Cerebellar nuclear complex (tissue), 1 donor: ENCODE measurements at places on chromosomes 1 and 21.

DNA sequence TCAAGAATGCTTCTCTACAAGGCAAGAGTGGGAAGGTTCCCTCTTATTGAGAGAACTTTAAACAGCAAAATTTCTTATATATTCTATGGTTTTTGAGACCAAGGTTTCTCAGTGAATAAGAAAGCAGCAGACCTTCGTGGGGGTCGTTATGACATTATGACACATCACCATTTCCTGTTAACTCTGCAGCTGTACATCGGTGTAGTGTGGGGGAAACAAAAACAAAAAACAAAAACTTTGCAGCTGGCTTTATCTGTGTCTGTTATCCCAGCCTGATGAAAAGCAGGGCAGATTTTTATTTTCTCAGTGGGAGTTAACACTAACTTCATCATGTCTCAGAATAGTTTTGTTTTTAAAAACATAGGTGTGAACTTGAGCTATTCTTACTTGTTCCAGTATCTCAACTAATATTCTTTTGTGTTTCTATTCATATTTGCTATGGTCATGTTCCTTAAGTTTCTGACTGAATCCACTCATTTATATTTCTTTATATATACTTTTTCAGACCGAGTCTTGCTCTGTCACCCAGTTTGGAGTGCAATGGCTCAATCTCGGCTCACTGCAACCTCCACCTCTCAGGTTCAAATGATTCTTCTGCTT, 2.1 kb downstream of the SDE2 start:
- DNase-seq = no peak

GRCh38 chr1:89589515-89589914, 43.4 kb upstream of the LRRC8C start:
- DNase-seq = no peak

DNA sequence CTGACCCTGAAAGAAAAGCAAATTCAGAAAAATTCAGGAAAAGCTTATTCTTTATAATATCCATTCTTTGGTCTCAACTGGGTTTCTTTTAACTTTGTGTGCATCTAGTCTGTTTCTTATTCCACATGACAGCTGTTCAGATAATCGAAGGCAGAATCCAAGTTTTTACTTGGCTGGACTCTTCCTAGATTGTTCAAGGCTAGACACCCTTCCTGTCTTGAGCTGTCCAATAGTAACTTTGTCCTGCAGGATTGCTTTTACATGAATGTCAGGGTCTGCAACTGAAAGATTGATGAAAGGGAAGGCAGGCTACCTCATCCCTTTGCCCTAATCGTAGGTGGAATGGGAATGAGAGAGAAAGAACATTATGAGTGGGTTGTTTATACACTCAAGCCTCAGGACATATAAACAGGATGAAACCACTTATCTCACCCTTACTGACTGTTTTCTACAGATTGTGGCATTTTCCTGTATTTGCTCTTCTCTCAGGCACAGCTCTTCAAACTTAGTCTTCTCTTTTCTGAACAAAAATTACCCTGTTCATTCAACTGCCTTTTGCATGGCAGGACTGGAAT, 76.9 kb downstream of the LEPR start:
- no peak for DNase-seq

DNA sequence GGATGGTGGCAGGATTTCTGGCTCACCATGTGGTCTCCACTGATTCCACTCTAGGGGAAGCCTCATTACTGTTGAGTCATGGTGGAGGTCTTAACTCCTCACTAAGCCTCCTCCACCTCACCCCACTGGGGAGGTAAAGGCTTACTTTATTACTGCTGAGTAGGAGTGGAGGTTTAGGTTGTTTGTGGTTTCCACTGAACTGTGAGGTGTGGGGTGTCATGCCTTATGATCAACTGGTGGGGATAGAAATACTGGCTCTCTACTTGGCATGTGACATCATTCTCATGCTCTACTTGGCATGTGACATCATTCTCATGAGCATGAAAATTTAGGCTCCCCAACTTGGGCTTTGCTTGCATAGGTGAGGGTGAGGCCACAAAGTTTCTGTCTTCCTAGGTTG, 35.6 kb downstream of the COL6A1 start:
- DNase-seq = no peak

- DNase-seq = no peak
These were observed 24.6 kb downstream of the TNFRSF1B start for GRCh38 chr1:12191242-12192032.

DNA sequence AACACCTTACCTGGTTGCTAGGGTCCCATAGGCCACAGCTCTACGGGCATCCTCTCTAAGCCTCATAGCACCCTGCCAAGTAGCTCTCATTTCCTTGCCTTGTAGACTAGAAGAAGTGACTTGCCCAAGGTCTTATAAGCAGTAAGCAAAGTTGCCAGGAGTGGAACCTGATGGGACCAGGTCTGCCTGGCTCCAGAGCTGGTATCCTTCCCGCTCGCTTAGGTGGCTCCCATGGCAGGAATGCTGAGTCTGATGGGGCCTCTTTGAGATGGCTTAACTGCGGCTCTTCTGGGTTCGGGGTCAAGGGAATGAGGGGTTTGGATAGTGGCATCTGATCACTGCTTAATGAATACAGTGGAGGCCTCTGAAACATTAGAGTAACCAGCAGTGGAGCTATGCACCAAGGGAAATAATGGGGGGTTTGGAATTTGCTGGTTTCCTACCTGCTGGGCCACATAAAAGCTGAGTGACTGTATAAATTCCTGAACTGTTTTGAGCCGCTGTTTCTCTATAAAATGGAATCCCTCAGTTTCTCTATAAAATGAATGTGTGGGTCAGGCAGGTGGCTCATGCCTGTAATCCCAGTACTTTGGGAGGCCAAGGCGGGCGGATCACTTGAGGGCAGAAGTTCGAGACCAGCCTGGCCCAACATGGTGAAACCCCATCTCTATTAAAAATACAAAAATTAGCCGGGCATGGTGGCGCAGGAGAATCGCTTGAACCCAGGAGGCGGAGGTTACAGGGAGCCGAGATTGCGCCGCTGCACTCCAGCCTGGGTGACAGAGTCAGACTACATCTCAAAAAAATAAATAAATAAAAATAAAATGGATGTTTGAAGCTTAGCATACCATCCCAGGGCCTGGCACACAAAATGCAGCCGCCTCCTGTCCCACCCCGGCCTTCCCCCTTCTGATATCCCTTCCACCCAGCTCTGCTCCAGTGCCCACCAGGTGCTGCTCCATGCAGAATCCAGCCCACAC, 12.4 kb downstream of the FAM151A start:
- no peak for DNase-seq
